ENCODE measurements at places on chromosomes 5 and 9.

GRCh38 chr5:158725297-158725851, 374.3 kb downstream of the EBF1 start:
- DNase-seq, result no peak

DNA sequence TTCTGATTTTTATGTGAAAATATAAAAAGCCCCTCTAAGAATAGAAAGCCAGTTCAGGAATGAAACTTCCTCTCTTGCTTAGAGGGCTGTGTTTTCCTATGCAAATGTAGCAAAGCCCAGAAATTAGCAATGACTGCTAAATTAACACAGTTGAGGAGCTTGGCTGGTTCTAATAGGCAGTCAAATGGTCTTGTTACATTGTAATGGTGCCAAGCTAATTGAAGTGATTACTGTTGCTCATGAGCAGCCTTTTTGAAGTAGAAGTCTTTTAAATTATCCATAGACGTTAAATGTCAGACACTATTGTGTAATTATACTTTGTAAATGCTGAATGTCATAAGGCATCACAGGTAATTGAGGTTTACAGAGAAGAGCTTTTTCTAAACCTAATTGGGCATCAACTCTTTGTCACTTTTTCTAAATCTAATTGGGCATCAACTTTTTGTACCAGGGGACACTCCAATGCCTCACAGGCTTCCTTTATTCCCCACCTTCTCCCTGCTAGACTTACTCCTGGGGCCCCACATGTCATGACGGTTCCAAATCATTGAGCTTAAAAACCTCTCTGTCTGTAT, 229.1 kb downstream of the PSAT1 start:
- DNase-seq, result no peak

DNA sequence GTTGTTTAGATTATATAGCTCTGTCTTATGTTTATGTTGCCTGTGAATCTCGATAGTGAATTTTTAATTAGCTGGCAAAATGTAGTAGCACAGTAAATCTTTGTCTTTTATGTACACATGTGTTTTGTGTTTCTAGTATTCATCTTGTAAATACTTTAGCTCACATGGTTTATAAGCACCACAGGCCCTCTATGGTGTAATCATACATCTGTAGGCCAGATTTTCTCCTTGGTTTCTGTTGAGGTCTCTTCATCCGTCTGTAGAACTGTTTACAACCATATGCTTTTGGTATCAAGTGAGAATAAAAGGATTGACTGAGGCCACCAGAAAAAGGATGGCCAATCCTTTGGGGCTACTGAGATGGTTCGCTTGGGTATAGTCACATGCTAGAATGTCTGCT, 45.0 kb downstream of the PRR16 start:
- no peak for DNase-seq

GRCh38 chr5:138271281-138271680, 3.1 kb downstream of the GFRA3 start:
- no peak for DNase-seq

GRCh38 chr9:134886413-134886913, 5.9 kb downstream of the FCN2 start:
- DNase-seq, result no peak

DNA sequence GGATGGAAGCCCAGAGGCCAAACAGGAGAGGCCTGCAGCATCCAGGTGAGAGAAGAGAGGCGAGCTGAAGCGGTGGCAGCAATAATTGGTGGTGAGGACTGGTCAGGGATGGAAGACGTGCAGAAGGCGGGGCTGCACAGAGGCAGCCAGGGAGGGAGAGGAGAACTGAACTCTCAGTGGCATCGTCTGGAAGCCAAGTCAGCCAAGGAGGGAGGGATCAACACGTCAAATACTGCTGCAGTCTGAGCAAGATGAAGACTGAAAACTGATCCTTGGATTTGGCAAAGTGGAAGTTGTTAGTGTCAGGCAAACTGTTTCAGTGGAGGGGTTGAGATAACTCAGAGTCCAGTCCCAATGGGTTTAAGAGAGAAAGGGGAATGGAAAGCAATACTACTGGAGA, 145.4 kb downstream of the CDK5RAP2 start:
- DNase-seq, result no peak

DNA sequence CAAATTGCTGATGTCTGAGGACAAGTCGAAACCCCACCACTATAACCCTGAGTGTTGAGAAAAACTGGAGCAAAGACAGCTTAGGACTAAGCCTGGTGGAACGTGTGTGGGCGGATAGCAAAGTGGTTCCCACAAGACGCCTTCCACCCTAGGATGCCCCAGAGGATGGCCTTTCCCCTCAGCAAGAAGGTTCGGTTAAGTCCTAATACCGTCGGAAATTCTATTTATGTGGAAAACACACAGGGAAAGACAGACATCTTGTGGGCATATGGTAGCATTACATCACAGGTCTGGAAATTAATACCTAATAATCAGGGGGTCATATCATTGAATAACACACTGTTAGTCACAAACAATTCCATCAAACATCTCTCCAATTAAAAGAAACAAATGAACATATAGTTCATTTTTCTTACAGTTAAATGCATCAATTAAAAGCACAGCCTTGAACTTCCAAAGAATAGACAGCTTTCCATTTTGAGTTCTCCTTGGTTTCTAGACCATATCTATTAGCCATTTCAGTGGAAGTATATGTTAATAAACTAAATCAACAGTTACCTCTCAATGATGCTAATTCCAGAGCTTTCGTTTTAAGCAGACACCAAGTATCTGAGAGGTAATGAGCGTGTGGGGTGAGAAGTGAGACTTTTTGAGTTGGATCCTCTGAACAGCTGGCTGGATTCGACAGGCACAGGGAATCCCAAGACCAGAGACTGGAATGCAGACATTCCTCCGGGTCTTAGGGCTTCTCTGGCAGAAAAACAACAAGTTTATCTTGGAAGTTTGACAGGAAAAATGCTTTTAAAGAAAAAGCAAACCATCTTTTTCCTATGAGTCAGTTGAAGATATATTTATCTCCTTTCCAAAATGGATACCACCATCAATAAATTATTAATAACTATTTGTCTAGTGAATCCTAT, 2.9 kb upstream of the ICE1 start:
- peak; percentile 52 for DNase-seq

- DNase-seq, result no peak
Observed at GRCh38 chr9:115730396-115730795, 423.2 kb upstream of the PAPPA start.

GRCh38 chr5:89628876-89629635, 746.1 kb upstream of the MEF2C start:
- no peak for DNase-seq

- DNase-seq, result no peak
Observed at GRCh38 chr9:7180247-7180646, 422.5 kb downstream of the KDM4C start.

DNA sequence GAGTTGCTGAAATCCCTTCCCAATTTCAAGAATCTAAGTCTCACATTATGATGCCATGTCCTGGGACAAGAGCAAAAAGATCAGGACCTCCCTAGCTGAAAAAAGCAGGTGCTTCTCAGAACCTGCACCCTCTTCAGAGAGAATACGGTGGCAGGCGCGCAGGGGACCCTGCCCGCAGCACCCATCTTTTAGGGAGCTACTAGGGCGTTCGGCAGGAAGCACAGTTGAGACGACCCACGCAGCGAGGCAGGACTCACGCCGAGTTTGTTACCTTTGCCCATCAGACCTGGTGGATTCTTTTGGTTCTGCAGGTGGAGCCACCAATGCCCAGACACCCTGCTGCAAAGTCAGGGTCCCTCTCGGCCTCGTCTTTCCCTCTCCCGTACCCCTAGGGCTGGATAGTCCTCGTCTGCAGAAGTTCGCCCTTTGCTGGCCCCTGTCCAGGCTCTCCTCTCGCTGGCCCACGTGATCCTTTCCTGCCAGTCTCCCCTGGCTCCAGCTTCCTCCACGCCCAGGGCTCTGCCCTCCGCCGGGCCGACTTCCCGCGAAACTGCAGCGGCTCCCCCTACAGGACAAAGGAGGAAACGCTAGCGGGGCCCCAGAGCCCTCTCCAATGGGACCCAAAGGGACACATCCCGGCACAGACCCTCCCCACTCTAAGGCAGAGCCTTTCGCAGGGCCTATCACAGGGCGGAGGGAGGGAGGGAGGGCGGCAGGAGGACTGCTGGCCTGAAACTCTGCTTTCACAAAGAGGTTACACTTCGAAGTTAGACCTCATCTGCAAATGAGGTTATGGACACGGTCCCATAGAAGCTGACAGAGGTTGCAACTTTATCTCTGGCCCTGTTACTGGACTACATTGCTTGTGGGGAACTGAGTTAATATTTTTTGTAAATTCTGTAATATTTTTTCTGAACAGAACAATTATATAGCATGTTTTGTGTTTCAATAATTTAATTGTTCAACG, 28.8 kb downstream of the TMEM174 start:
- DNase-seq, result peak; percentile 91

DNA sequence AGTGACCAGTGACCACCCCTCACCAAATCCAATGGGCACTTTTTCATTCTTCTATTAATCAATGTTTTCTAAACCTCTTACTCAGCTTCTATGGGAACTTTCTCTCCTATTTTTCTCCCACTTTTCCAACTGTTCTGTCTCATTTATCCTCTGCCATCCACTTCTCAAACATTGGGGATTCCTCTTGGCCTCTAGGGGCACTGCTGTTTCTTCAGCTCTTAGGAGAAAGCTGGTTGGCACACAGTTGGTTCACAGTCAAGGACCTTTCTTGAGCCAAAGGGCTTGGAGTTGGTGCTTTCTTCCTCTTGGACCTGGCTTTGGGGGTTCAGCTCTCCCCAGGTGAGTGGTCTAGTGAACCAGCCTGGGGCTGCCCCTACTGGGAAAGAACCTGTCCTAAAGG, 112.2 kb upstream of the LHFPL2 start:
- no peak for DNase-seq

DNA sequence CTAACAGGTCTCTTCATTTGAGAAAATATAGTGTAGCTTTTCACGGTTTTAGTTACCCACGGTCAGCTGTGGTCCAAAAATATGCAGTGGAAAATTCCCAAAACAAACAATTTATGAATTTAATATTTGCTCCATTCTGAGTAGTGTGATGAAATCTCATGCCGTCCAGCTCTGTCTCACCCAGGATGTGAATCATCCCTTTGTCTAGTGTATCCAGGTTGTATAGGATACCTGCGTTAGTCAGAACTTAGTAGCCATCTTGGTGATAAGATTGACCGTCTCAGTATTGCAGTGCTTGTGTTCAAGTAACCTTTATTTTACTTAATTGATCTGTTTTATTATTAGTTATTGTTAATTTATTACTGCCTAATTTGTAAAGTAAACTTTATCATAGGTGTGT, 41.1 kb downstream of the NDUFS4 start:
- DNase-seq, result no peak

DNA sequence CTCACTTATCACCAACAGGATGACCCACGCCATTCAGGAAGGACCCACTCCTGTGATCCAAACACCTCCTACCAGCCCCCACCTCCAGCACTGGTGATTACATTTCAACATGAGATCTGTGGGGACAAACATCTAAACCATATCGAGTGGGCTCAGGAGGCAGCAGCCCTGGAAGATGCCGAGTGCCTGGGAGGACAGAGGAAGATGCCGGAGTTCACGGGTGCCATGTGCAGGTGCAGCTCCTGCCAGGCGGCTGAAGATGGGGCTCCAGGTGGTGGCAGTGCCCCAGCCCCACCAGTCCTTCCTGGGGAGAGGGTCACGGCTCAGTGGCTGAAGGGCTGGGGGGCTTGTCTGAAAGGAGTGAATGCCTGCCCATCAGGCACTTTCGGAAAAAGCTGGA, 6.1 kb upstream of the CEP72 start:
- no peak for DNase-seq

DNA sequence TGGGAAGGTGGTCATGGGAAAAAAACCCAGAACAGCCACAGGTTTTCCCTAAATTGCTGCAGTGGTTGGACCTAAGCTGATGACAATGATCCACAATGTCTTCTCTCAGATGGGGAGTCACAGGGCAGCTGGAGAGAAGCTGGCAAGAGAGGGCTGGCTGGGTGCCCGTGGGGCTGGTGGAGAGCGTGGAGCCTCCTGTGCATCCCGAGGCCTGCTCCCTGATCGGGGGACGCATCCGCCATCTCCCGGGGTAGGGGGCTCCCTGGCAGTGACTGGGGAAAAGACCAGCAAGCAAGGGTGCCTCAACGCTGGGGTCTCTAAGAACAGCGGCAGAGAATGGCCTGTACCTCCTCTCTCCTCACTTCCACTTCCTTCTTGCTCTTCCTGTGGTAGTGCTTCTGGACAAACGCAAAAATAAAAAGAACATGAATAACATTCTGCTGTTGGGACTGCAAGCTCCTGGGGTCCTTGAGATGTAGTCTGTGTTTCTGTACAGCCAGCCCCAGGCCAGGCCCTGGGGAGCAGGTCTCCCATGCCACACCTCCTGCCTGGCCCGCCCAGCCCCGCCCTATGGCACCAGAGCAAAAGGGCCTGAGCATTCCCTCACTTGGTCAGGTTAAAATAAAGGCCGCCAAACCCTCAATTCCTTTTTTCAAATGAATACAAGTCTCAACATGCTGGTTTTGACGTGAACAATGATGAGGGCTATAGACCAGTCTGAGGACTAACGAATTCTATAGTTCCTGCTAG, 7.0 kb upstream of the MRNIP start:
- no peak for DNase-seq

DNA sequence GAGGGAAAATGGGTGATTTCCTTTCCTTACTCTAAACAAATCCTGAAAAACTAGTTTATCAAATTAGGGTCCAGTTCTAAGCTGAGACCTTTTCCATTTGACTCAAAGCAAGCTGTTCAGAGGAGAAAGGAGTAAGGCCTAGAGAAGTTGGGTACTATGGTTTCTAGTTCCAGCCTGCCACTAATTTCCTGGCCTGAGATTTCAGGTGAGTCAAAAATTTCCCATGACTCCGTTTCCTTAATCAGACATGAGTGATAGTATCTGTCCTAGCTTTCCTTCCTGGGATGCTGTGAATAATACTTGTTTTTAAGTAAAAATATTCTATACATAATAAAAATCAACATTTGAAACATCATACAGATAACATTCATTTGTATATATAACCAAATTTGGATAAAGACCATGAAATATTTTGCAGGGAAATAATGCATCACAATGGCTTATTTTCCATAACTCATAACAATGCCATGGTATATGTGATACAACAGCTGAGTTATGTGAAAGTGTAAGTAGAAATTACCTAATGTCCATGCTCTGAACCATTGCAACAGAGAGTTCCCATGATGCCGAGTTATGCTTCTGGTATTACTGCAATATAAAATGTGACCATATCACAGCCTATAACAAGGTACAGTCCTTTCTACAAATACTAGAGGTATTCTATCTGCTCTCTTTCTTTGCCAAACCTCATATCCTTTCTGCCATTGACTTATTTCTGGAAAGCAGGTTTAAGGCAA, 142.7 kb downstream of the MLLT3 start:
- no peak for DNase-seq

- peak; percentile 36 for DNase-seq
Observed at GRCh38 chr9:99020786-99021436, 77.2 kb downstream of the COL15A1 start.

GRCh38 chr5:149172709-149173505, 31.6 kb downstream of the ABLIM3 start:
- DNase-seq, result no peak

GRCh38 chr5:1998716-1999317, 116.1 kb upstream of the IRX4 start:
- no peak for DNase-seq

GRCh38 chr5:131221888-131222287, 42.0 kb upstream of the CDC42SE2 start:
- DNase-seq, result no peak
